ENCODE measurements at places on chromosomes 11 and 22.

- no peak for ATAC-seq
Observed at GRCh38 chr11:125357551-125357950, 138.5 kb downstream of the FEZ1 start.

GRCh38 chr11:92226331-92227229 is 2.0 kb downstream of the FAT3 start:
- ATAC-seq: no peak

DNA sequence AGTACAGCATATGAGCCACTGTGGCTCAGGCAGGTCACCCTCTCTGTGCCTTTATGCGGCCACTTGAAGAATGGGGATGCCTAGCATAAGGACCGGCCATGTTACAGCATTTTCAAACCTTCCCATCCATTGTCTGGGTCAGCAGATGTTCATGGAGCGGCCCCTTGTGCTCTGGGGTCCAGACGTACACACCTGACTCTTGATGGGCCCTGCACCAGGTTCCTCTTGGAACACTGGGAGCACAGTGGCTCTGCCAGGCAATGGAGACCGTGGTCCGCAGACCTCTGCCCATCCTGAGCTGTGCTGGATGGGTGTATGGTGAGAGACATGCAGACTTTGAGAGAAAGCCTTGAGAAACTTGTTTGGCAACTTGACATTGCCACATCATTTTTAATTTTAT is 9.8 kb downstream of the PRDM11 start:
- no peak for ATAC-seq

DNA sequence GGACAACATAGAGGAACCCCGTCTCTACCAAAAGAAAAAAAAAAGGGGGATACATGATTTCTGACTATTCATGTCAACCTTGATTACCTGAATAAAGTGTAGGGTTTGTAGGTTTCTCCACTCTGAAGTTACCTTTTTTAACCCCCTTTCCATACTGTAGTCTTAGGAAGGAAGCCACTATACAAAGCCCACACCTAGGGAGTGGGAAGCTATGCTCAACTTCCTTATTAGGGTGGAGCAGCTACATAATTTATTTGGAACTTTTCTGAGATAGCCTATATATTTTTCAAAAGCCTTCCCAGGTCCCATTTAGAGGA is 582 bp upstream of the ATP6V1E1 start:
- no peak for ATAC-seq

DNA sequence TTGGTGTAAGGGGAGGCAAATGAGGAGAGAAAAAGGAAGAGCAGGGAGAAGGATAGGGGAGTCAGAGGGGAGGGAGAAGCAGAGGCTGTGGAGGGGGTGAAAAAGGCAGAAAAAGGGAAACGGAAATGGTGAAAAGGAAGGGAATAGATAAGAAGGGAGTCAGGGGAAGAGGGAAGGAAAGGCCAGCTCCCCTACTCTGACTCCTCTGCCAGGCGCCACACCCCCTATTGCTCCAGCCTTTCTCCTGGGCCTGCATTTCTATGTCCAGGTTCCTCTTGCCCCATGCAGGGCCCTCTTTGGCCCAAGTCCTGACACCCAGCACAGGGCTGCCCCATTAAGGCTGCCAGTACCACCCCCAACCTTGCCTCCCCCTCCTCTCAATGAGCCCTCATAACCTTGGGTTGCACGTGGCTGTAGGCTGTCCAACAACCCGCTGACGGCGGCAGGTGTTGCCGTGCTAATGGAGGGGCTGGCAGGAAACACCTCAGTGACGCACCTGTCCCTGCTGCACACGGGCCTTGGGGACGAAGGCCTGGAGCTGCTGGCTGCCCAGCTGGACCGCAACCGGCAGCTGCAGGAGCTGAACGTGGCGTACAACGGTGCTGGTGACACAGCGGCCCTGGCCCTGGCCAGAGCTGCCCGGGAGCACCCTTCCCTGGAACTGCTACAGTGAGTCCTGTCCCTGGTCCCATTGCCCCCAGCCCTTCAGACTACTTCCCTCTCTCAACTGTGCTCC is 3.4 kb upstream of the NHERF4 start:
- no peak for ATAC-seq

- ATAC-seq: no peak
Observed at GRCh38 chr11:24478718-24479117, 18.1 kb upstream of the LUZP2 start.

GRCh38 chr11:35990816-35991215 is 47.0 kb downstream of the LDLRAD3 start:
- ATAC-seq: no peak

GRCh38 chr22:26635117-26635516 is 13.4 kb downstream of the CRYBA4 start:
- ATAC-seq: no peak

DNA sequence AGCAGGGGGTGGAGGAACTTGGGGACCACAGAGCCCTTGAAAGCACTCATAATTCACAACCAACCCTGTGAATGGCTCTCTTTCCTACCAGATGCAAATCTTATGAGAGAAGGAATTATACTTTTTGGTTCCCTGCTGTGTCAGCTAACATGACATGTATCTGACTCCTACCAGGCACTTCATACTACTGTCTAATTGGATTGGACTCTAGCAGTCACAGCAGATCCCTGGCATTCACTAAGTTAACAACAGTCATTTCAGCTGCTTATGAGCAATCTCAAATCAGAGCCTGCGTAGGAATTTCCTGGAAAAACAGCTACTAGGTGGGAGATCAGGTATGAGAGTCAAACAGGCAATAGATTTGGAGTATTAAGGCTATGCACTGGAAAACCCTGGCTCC is 11.1 kb upstream of the ENDOD1 start:
- no peak for ATAC-seq

- no peak for ATAC-seq
Observed at GRCh38 chr11:71304491-71304890, 52.1 kb upstream of the SHANK2 start.

DNA sequence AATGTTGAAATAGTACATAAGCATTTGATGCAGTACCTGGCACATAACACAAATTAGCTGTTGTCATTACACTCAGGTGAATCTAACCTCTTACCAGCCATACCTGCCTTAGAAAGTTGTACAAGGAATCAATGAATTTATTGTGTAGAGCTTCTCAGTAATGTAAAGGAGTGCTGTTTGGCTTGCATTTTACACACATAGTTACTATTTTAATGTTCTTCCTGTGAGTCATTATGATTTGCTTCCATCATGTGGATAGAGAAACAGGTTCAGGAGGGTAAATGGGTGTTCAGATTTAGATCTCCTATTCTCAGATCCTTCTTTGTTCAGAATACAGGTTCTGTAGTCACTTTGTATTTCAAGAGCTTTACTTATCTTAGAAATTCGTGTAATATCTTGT is 27.6 kb upstream of the RCE1 start:
- no peak for ATAC-seq

DNA sequence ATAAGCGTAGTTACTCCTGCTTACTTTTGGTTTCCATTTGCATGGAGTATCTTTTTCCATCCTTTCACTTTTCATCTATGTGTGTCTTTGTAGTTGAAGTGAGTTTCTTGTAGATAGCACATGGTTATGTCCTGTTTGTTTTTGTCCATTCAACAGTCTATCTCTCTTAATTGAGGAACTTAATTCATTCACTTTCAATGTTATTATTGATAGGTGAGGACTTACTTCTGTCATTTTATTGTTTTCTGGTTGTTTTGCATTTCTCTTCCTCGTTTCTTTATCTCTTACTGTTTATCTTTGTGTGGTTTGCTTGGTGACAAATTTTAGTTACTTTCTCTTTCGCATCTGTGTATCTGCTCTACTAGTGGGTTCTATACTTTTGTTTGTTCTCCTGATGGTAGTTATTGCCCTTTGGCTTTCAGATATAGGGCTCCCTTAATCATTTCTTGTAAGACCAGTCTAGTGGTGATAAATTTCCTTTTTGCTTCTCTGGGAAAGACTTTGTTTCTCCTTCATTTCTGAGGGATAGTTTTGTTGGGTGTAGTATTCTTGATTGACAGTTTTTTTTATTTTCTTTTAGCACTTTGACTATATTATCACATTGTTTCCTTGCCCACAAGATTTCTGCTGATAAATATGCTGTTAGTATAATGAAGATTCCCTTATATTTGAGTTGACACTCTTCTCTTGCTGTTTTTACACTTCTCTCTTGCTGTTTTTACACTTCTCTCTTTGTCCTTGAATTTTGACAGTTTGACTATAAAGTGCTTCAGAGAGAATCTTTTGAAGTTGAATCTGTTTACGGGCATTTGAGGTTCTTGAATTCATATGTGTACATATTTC is 9.0 kb upstream of the RAG1 start:
- ATAC-seq: no peak

GRCh38 chr11:114812733-114813132 is 134.4 kb downstream of the NXPE2 start:
- ATAC-seq: no peak

- no peak for ATAC-seq
Observed at GRCh38 chr11:121566279-121567168, 113.8 kb upstream of the SORL1-AS1 start.

DNA sequence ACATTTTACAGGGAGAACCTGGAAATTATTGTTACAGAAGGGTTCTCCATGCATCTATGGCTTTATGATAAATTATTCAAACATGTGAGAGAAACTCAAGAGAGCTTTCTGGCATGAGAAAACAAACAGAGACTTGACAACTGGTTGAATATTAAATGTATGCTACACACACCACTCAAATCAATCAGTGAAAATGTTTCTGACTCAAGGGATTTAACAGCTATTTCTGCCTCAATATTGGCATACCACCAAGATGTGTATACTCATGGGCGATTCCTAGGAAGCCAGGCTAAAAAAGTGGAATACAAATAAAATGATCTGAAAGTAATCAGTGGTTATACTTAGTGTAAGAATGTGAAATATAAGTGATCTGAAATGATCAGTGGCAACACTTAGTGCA is 15.8 kb upstream of the OR51T1 start:
- no peak for ATAC-seq

DNA sequence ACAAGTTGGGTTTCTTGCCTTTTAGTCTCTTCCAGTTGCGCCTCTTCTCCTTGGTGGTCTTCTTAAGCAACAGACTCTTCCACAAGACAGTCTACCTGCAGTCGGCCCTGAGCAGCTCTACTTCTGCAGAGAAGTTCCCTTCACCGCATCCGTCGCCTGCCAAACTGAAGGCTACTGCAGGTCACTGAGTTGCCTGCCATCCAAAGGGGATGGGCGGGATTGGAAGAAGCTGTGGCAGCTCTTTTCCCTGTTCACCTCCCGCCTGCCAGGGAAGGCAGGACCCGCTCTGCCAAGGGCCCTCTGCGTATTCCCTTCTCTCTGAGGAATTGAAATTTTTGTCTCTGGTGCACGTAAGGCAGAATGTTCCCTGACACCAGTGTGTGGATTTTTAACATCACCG is 9.2 kb upstream of the STT3A start:
- no peak for ATAC-seq

- no peak for ATAC-seq
Observed at GRCh38 chr11:29251738-29252137, 765.1 kb downstream of the KCNA4 start.

DNA sequence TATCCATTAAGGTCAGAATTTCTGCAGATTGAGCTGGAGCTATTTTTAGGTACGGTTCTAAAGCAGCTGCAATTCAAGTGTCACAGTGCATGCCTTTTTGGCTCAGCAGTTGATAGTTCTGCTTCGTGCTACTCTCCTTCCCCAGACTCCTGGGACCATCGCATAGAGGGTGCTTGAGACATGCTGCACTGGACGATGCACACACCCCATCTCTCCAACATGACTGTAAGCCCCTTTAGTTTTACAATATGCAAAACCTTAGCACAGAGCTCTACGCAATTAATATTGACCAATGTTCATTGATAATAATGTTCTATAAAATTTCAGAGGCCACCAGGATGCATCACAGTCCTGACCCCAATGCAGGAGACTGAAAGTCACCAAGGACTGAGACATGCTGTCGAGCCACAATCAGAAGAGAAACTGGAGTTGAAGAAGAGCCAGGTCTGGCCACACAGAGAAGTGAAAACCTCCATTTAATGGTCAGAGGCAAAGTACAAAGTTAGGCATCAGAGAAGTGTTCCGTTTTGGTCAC is 120.9 kb upstream of the ZC3H12C start:
- no peak for ATAC-seq

DNA sequence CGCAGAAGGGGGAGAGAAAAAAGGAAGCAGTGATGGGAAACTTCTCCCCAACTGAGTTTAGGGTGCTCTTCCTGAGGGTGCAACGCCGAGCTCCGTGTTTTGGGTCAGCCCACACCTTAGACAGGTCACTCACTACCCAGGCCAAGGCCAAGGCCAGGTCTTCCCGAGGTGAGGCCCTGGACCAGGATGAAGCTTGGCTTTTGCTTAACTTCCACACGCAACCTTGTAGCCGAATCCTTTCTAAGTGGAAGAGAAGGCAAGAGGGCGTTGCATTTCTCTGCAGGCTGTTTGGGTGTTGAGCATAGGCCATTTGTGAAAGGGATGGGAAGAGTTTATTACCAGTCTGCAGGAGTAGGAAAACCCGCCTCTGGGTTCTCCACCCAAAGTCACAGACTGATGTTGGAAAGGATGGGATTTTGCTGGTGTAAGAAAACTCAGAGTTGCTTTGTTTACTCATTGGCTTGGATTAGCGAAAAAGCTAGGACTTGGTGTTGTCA is 1.5 kb downstream of the KREMEN1 start:
- ATAC-seq: no peak

DNA sequence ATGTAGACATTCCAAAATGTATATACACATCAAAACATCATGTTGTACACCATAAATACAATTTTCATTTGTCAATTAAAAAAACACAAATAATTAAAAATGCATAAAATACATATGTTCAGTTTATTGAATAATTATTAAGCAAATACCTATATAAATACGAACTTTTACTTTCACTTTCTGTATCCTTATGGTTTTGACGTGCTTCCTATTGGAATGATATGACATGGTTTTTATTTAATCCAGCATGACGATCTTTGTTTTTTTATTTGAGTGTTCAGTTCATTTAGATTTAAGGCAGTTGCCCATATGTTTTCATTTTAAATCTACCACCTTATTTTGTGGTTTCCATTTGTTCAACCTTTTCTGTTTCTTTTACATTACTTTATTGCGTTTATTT is 198.3 kb upstream of the PLET1 start:
- ATAC-seq: no peak

GRCh38 chr11:63099555-63099954 is 44.5 kb downstream of the SLC22A24 start:
- no peak for ATAC-seq

DNA sequence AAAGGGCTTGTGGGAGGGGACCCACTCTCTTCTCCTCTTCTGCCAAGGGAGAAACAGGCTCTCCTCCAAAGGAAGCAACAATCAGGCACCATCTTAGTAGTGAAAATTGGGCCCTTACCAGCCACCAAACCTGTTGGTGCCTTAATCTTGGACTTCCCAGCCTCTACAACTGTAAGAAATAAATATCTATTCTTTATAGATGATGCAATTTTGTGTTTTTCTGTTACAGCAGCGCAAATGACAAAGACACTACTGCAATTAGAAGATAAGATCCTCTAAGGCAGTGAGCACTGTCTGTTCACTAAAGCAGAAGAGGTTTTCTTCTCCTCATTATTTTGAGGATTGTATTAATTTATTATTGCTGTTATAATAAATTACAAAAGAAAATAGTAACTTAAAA is 691.4 kb upstream of the CCDC179 start:
- ATAC-seq: no peak

DNA sequence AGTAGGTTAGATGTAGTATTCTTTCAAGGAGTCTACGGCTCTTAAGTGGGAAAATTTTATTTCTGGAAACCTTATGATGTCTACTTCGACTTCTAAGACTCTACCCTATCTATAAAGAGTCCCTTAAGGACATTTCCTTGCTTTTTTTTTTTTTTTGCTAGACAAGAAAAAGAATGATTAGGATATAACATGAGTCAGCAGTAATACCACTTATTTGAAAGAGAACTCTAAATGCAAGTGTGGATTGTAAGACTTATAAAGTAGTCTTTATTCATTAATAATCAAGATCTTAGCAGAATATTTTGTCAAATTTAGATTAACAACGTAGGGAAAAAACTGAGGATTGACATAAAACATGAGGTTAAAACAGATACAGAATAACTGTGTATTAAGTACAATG is 71.0 kb downstream of the DKK3 start:
- no peak for ATAC-seq
